ENCODE measurements at places on chromosomes 13 and 19. TPM values are rescaled to one million over a fixed set of nuclear protein-coding genes. Genes with fewer than 3 reads are reported as not detected.

CDKN2D gene
- 18.1 TPM for total RNA-seq

TINCR gene
- 0.10 TPM for total RNA-seq

SHISA2 gene
- total RNA-seq = 2.8 TPM

PLK5 gene
- total RNA-seq = not detected

PSPN gene
- 0.42 TPM for total RNA-seq

ATP4A gene
- not detected for total RNA-seq

ZNF225 gene
- total RNA-seq = 1.1 TPM

DNA sequence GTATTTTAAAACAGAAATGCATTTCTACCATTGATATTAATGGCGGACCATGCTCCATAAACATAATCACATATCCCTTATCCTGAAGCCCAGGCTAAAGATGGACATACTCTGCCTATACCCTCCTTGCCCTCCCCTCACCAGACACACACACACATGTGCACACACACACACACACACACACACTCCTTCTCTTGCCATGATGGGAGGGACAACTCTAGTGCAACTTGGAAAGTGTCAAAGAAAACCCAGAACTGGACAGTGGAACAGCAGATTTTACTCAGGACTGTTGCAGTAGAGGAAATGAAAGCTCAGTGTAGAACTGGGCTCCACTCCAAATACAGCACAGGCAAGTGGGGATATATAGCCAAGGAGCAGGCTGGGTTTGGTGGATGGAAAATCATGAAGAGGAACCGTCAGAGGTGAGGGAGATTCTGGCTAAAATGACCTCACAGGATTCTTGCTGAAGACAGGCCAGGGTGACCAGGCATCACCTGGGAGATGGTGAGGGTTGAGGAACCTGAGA lies 40.8 kb downstream of the TNFRSF19 start:
- DNase-seq = no peak

DNA sequence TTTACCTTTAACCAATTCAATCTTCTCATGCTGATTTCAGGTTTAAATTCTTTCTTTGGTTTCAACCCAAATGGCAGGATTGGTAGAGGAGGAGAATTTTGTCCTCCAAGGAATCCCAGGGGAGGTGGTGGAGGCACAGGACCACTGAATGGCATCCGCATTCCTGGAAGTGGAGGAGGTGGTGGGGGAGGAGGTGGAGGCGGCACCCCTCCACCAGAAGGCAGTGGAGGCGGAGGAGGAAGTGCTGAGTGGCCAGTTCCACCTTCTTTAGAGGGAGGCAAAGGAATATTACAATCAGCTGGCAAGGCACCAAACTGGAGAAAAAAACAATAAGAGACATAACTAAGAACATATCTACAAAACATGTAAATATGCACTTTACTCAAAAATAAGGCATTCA lies 192.9 kb downstream of the DIAPH3 start:
- no peak for DNase-seq

DNA sequence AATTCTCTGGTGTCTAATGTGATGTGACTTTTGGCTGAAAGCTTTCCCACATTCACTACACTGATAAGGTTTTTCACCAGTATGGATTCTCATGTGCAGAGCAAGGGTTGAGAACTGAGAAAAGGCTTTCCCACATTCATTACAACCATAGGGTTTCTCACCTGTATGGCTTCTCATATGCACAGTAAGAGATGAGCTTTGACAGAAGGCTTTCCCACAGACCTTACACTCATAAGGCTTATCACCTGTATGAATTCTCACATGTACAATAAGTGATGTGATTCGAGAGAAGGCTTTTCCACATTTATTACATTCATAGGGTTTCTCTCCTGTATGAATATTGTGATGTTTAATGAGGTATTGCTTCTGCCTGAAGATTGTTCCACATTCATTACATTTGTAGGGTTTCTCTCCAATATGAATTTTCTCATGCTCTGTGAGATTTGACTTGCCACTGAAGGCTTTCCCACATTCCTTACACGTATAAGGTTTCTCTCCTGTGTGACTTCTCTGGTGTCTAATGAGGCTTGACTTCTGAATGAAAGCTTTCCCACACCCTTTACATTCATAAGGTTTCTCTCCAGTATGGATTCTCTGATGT lies 14.0 kb downstream of the ZNF260 start:
- no peak for DNase-seq

GRCh38 chr13:53447863-53448262 lies 419.2 kb downstream of the OLFM4 start:
- DNase-seq = no peak

DNA sequence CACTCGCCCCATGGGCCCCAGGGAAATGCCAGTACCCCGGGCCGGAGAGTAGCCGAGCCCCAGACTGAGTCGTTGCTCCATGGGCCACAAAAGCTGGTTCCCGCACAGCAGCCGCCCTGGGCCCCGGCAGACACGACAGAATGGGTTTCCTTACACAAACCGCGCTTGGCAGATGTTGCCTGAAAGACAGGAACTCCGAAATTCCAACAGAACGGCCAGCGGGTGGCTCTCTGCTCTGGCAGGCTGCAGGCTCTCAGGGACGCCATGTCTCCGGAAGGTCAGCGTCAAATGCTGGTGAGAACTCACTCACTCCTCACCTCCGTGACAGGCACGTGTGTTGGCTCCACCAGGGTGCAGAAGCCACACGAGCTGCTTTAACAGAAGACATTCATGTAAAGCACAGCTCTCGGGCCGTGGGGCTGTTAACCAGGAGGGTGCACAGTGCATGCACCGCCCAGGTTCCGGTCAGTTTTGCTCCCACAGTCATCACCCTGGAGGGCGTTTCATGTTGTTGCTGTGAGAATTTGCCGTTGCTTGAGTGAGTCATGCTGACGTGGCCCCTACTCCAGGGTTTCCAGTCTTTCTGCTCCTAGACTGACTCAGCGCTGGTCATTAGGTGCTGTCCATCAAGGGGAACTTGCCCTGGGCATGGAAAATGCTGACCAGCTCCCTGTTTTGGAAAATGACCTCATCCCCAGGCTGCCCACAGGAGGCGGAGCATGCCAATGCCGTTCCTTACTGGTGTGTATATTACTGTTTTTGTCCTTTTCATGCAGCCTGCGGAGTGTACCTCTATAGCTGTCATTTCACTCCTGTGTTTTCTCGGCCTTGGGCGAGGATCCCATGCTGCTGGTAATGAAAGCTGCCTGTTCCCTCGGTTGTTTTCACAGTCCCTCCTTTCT lies 44.8 kb downstream of the ANKRD10 start:
- peak; percentile 98 for DNase-seq

- no peak for DNase-seq
Observed at GRCh38 chr19:10712045-10712444, 5.8 kb upstream of the DNM2 start.

GRCh38 chr19:17409990-17410389 lies 4.6 kb upstream of the BST2 start:
- DNase-seq = no peak

DNA sequence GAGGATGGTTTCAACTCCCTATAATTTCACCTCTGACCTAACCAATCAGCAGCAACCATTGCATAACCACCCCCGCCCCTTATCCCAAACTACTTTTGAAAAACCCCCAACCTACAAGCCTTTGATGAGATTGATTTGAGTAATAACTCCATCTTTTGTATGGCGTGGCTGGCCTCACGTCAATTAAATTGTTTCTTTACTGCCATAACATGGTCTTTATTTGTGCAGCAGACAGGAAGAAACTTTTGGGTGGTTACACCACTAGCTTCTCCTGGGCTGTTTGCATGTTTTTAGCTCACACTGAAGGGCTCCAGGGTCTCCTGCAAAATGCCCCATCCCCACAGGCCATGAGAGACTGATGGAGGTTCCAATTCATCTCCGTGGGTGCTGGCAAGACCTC lies 34.0 kb upstream of the PEG3 start:
- DNase-seq = no peak

GRCh38 chr19:22502766-22503165 lies 80.6 kb upstream of the ZNF98 start:
- no peak for DNase-seq

DNA sequence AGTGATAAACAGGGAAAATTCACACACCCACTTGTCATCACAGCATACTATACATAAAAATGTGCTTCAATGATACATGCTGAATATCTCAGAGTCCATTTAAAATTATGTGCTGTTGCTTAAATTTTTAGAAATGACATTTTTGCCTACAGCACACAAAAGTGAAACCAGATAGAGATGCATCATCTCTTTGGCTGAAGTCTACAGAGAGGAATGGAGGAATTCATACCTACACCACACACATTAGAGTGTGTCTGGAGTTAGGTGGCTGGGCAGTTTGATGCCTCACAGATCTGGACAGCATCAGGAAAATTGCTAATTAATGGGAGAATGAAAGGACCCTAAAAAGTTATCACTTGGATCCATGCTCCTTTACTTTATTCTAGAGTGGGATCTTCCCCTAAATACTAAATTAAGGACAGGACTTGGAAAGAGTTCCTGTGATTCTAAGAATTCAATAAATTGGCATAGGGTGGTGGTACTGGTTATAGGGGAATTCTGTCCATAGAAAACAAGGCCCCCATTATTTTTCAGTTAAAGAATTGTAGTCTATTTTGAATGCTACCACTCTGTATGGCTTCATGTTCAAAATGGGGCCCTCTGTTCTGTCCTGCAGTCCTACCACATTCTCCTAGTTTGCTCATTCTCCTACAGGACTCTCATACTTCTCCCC lies 41.3 kb downstream of the RCBTB2 start:
- no peak for DNase-seq

- no peak for DNase-seq
Observed at GRCh38 chr19:30402436-30403202, 30.4 kb downstream of the ZNF536 start.

GRCh38 chr13:75960538-75960994 lies 324.4 kb downstream of the LMO7 start:
- DNase-seq = no peak

- DNase-seq = no peak
Observed at GRCh38 chr19:4406626-4407025, 4.2 kb downstream of the CHAF1A start.

All from gastrocnemius medialis (tissue), 4 donors.